ENCODE measurements at places on chromosomes 12 and 14. TPM values are rescaled to one million over a fixed set of nuclear protein-coding genes. Genes with fewer than 3 reads are reported as not detected.

DNA sequence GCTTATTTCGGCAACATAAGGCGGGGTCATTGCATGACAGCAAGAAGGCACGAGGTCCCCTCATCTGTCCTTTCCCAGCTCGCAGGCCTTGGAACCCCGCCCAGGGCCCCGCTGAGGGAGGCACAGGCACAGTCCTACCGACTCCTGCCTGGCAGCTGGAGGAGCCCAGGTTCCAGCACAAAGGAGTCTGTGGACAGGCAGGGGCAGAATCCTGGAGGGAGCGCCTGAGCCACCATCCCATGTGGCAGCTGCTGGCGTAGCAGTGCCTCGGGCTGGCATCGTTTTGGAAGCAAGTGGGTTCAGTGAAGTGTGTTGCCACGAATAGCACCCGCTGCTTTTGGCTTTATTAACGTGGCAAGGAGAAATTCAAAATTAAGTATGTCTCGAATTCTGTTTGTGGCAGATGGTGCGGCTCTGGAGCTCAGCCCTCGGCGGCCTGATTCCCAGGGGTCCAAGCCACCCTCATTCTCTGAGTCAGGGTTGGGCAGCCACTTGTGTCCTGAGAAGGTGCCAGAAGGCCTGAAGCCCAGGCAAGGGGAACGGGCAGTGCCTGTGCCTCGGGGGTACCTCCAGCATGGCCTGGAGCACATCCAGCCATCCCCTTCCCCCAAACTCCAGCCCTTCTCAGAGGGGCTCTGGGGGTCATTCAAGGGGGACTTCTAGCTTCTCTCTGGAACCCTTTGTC is 35.9 kb downstream of the SLC8B1 start:
- no peak overlapping the region for H3K4me3 ChIP-seq
- peak; percentile 53 for DNase-seq
- H3K27me3 ChIP-seq, result no peaks in the 10 kb centered on the region
- peaks cover 8% of the 10 kb centered on the region for H3K4me1 ChIP-seq
- no peak overlapping the region for H3K27ac ChIP-seq

DNA sequence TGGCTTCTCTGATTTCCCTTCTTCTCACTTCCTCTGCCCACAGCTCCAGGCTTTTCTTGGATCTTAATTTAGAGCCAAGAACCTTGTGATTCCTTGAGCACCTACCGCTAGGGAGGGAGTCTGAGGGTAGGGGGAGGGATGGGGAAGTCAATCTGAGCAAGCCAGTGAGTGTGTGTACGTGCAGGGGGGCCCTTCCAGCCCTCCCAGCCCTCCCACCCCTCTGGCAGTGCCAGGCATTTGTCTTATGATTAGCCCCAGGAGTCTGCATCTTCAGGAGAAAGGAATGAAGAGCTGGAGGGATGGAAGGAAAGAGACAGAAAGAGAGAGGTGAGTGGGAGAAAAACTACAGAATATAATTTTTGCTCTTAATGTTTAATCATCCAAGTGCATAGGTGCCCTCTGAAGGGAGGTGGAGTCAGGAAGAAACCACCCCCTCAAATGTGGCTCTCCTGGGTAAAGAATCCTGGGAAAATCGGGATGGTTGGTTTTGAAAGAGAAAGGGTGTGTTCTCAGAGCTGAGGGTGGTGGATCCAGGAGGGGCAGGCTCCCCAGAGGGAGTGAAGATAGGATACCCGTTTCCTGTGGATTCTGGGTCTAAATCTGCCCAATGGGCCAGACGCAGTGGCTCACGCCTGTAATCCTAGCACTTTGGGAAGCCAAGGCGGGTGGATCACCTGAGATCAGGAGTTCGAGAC is 2.1 kb downstream of the PIANP start:
- no peak overlapping the region for H3K4me3 ChIP-seq
- H3K27ac ChIP-seq, result no peak overlapping the region
- no peaks in the 10 kb centered on the region for H3K36me3 ChIP-seq
- peaks cover 12% of the 10 kb centered on the region for H3K4me1 ChIP-seq

PTHLH gene
- 6.8 TPM for total RNA-seq

DNA sequence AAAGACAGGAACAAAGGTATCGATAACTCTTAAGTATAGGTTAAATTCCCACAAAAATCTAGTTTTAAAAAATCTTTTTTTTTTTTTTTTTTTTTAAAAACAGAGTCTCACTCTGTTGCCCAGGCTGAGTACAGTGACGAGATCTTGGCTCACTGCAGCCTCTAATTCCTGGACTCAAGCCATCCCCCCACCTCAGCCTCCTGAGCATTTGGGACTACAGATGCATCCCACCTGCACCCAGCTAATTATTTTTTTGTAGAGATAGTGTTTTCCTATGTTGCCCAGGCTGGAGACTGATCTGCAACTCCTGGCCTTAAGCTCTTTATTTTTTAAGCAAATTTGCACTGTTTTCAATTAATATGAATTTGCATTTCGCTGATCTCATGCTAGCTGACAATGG is 9.8 kb downstream of the PSEN1 start:
- H3K36me3 ChIP-seq, result peaks cover 7% of the 10 kb centered on the region
- H3K27ac ChIP-seq, result no peak overlapping the region
- H3K4me3 ChIP-seq, result no peak overlapping the region

DNA sequence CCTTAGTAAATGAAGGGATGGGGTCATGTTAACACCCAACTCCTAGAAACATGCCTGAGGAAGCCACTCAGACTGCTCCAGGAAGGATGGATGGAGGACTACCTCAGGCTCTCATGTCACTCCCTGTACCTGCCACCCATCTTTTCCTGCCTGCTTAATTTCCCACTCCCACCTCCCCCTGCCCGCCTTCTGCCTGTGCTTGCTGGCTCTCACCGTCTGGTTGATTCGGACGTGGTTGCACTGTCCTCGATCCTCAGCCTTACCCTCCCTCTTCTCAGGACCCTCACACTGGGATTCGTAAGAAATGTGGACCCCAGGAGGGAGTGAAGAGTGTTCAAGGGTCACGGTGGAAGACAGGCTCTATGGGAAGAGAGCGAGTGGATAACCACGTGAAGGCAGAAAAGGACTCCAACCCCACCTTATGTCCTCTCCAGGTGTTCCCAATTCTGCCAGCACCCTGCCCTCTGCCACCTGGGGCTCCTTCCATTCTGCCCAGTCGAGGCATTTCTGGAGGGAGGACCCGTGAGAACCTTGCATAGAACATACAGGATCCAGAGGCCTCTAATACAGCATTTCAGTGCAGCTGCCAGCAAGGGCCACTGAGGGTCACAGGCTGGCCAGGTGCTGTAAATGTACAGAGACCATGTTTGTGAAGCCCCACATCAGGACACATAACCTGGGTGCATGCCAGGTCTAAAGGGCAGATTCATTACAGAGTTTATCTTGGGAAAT is 12.9 kb downstream of the ITGB7 start:
- H3K27me3 ChIP-seq, result no peaks in the 10 kb centered on the region
- peaks cover 31% of the 10 kb centered on the region for H3K4me1 ChIP-seq
- peaks cover 36% of the 10 kb centered on the region for H3K36me3 ChIP-seq
- no peak for DNase-seq
- H3K4me3 ChIP-seq, result no peak overlapping the region

GRCh38 chr12:113861708-113862312 is 104.3 kb downstream of the RBM19 start:
- H3K27ac ChIP-seq, result no peak overlapping the region
- no peak for DNase-seq
- H3K4me1 ChIP-seq, result peaks cover 7% of the 10 kb centered on the region
- H3K36me3 ChIP-seq, result peaks cover 48% of the 10 kb centered on the region

- DNase-seq, result no peak
- no peak overlapping the region for H3K4me3 ChIP-seq
- H3K4me1 ChIP-seq, result no peaks in the 10 kb centered on the region
These were observed 401.6 kb downstream of the VRK1 start for GRCh38 chr14:97198813-97199212.

RTN1 gene
- 16.1 TPM for total RNA-seq

DNA sequence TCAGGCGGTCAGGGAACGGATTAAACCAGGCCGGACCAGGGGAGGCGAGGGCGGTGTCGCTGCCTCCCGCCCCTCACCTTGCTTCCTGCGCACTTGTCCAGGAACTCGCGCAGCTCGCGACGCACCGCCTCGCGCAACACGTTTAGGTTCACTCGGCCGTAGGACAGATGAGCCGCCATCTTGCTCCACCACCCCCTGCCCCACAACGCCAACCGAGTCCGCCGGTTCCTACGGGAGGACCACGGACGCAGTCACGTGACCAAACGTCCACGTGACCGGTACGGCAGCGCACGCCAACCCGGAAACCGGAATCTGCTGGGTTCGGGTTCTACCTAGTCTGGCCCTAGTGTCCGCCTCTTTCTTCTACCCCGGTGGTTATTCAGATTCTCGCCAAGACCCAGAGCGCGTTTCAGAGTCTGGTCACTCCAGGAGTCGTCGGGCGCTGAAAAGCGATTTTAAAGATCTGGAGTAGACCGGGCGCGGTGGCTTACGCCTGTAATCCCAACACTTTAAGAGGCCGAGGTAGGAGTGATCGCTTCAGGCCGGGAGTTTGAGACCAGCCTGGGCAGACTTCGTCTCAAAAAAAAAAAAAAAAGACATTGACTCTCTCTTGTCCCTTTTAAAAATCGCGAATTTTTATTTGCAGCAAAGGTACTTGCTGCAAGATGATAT is at the start of gene VPS33A:
TSS of gene VPS33A (minus strand) at position 265 of the 672 bp plus-strand sequence. CDS start at position 179, 86 bp downstream.
- peaks cover 8% of the 10 kb centered on the region for H3K4me1 ChIP-seq
- H3K27ac ChIP-seq, result peak within 1 kb of the TSS; percentile 86
- H3K4me3 ChIP-seq, result peak within 1 kb of the TSS; percentile 97
- H3K36me3 ChIP-seq, result peaks cover 11% of the 10 kb centered on the region

GRCh38 chr14:90602088-90602687 is 205.4 kb downstream of the CALM1 start:
- H3K4me1 ChIP-seq, result no peaks in the 10 kb centered on the region
- no peak overlapping the region for H3K4me3 ChIP-seq
- H3K36me3 ChIP-seq, result peaks cover 2% of the 10 kb centered on the region
- H3K27me3 ChIP-seq, result no peaks in the 10 kb centered on the region
- no peak overlapping the region for H3K27ac ChIP-seq

DNA sequence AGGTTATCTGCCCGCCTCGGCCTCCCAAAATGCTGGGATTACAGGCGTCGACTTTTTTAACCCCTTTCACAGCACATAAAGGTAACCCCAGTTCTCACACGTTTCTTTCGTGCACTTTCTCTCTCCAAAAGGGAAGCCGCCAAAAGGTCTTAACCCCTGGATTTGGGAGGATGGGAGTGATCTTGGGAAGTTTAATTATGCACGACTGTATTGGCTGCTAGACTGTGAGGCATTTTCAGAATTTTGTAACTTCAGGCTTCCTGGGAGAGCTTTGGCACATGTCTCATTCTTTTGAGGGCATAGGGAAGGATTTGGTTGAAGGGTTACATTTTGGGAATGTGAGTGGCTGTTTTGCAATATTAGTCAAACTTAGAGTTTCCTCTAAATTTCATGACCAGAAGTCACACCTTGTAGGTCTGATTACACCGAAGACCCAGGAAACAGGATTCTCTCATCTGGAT is 1.4 kb upstream of the SMARCC2 start:
- H3K4me3 ChIP-seq, result peak overlapping the region; percentile 37
- peaks cover 17% of the 10 kb centered on the region for H3K36me3 ChIP-seq
- peaks cover 15% of the 10 kb centered on the region for H3K4me1 ChIP-seq

RGS6 gene
- total RNA-seq, result 67.2 TPM

PHLDA1 gene
- 28.7 TPM for total RNA-seq

IL31 gene
- total RNA-seq, result not detected

DNA sequence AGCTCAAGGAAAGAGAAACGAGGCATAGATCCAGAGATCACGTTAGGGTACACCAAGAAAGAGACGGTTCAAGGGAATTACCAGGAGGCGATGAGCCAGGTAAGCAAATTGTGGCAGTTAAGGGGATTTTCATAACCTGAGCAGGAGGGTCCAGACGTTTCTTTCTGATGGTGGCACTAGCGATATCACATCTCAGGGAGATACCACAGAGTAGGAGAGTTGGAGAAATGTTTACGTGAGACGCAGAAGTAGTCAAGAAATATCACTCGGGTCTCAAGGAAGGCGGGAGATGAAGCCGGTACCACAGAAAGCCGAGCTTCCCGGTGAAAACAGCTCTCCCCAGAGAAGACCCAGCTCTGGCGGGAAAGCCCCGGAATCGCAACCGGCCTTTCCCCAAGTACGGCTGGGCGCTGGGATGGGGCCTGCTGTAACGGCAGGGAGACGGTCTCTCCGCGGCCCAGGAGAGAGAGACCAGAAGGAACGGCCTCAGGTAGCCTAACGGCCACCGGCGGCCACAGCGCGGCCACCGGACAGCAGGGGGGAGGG is 485 bp downstream of the SENP1 start:
- H3K4me1 ChIP-seq, result peaks cover 41% of the 10 kb centered on the region
- H3K27me3 ChIP-seq, result no peaks in the 10 kb centered on the region
- peak overlapping the region; percentile 89 for H3K27ac ChIP-seq
- H3K4me3 ChIP-seq, result peak overlapping the region; percentile 86
- no peak for DNase-seq

DNA sequence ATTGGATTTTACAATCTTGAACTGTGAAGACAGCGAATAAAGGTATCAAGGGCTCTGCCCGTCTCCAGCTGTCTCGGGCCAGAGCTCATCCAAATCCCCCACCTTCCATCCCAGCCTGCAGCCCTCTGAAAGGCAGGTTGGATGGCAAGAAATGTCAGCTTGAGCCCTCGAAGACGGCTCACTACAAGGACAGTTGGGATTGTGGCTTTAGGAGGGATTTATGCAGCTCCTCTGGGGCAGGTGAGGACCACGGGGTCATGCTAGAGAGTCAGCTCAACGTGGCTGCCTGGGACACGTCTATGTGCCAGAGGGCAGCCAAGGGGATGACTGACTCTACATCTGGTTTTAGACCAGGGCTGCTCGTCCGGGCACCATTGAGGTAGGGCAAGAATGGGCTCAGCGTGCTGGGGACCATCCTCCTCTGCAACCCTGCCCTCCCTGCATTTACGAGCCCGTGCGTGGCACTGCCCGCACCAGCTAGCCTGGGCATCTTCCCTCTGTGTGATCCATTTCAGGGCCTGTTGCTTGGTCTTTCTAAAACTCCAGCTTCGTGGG is 16.2 kb downstream of the MVK start:
- no peaks in the 10 kb centered on the region for H3K4me1 ChIP-seq
- no peak overlapping the region for H3K4me3 ChIP-seq
- no peaks in the 10 kb centered on the region for H3K27me3 ChIP-seq
- no peak for DNase-seq

- H3K4me1 ChIP-seq, result no peaks in the 10 kb centered on the region
- no peaks in the 10 kb centered on the region for H3K36me3 ChIP-seq
- H3K4me3 ChIP-seq, result no peak overlapping the region
- no peak for DNase-seq
- no peaks in the 10 kb centered on the region for H3K27me3 ChIP-seq
These were observed 201.7 kb upstream of the PLXNC1 start for GRCh38 chr12:93946542-93947150.

TRIM9 gene
- total RNA-seq, result 0.87 TPM

GRCh38 chr12:18461758-18462157 is 200.4 kb downstream of the PIK3C2G start:
- no peak overlapping the region for H3K27ac ChIP-seq
- no peaks in the 10 kb centered on the region for H3K27me3 ChIP-seq
- DNase-seq, result no peak
- no peak overlapping the region for H3K4me3 ChIP-seq

DNA sequence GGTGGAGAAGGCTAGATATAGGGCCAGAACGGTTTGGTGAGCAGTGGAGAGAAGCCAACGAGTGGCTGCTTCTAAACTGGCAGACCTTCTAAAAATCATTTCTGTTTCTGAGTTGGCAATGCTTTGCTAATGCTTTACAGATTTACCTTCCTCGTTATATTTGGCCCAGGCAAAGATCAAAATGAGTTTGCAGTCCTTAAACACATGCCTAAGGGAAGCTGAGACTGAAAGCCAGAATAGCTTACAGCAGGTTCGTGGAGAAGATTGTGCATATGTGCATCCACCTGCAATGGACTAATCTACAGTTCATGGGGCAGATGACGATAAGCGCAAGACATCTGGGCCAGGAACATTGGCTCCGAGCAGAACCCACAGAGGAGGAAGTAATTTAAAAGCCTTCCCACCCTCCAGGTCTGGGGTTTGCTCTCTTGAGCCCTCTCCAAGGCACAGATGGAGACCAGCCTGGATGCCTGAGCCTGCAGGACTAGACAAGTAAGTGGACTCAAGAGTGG is 99.4 kb downstream of the NINJ2 start:
- H3K4me1 ChIP-seq, result peaks cover 8% of the 10 kb centered on the region
- peak overlapping the region; percentile 32 for H3K4me3 ChIP-seq
- peaks cover 48% of the 10 kb centered on the region for H3K36me3 ChIP-seq
- no peak for DNase-seq
- H3K27ac ChIP-seq, result no peak overlapping the region

All from tibial nerve (tissue), 4 donors.